ENCODE measurements at places on chromosomes 1 and 21. TPM values are rescaled to one million over a fixed set of nuclear protein-coding genes. Genes with fewer than 3 reads are reported as not detected.

The OR2L2 gene
- total RNA-seq, result not detected

The REN gene
- total RNA-seq, result 0.59 TPM

The C1QC gene
- total RNA-seq, result 800 TPM

DNA sequence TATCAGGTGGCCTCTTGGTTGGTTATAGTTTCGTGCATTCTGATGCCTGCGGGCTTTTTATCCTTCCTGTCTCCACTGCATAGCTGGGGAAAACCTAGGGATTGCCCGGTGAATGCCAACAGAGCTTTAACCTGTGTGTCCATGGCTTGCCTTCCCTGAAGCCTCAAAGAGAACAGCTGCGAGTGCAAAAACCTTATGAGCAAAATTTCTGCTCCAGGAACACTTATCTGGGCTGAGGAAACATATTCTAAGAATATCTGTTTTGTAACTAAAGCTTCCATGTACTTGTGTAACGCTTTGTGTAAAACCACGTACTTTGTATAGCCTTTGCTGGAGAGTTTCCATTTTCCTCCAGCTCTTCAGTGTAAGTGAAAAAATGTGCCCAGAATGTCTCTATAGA lies 7.2 kb downstream of the CNST start:
- no peak for DNase-seq

The NKAIN1 gene
- total RNA-seq, result not detected

DNA sequence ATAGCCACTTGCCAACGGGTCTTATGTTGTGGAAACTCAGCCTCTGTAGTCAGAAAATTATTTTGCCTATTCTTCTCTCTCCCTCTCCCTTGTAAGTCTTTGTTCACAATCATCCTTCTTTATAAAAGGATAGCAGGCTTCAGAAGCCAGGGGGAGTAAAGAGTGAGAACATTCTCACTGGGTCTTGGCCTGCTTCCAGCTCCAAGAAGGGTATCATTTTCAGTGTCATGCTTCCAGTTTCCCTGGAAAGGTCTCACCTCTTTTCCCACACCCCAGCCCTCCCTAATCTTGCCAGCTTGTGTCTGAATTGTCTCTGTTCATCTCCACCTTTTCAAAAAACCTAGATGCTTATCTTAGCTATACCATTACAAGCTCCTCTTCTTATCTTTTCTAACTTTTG lies 346.2 kb upstream of the LRRC7 start:
- DNase-seq, result no peak

- no peak for DNase-seq
These were observed 88.3 kb downstream of the TPR start for GRCh38 chr1:186286615-186287315.

GRCh38 chr1:6484826-6485167 lies 6.7 kb downstream of the PLEKHG5 start:
- DNase-seq, result no peak

The OLIG2 gene
- not detected for total RNA-seq

DNA sequence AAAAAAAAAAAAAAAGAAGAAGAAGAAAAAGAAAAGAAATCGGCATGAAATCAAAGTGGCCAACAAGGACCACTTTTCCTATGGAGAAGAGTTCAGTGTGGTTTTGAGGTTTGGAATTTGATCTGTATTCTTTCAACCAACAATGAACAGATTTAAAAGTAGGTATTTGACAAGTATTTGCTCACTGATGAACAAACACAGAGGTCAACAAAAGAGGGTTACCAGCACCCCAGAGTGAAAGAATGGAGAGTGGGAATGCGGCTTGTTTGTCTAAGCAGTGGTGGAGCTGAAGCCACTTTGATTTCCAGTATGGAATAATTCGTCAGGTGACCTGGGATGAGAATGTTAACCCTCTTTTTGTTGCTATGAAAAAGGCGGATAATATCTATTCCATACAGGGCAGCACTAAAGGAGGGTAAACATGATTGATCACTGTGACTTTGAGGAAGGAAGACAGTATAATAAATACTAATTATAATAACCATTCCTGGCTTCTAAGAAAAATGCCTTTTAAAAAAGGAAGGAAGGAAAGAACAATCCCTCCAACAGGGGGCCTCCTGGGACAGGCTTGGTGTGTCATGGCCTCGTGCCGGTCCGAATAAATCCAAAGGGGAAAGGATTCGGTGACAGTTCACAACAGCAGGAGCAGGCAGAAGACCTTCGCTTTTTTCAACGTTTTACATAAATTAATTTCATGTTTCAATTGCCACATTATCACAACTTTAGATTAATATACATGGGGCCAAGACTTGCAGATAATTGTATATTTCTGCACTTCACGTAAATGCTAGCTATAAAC lies 37.2 kb upstream of the SIM2 start:
- DNase-seq, result no peak

- DNase-seq, result no peak
These were observed 70.8 kb downstream of the TENT5C start for GRCh38 chr1:117676615-117677130.

- DNase-seq, result no peak
These were observed 5.1 kb upstream of the NAV1 start for GRCh38 chr1:201533836-201534235.

- no peak for DNase-seq
These were observed 24.8 kb upstream of the PRDM2 start for GRCh38 chr1:13675151-13675651.

The SPAG17 gene
- 9.9 TPM for total RNA-seq

The GDAP2 gene
- total RNA-seq, result 34.1 TPM

GRCh38 chr1:3501856-3502640 lies 47.6 kb downstream of the ARHGEF16 start:
- peak; percentile 82 for DNase-seq

DNA sequence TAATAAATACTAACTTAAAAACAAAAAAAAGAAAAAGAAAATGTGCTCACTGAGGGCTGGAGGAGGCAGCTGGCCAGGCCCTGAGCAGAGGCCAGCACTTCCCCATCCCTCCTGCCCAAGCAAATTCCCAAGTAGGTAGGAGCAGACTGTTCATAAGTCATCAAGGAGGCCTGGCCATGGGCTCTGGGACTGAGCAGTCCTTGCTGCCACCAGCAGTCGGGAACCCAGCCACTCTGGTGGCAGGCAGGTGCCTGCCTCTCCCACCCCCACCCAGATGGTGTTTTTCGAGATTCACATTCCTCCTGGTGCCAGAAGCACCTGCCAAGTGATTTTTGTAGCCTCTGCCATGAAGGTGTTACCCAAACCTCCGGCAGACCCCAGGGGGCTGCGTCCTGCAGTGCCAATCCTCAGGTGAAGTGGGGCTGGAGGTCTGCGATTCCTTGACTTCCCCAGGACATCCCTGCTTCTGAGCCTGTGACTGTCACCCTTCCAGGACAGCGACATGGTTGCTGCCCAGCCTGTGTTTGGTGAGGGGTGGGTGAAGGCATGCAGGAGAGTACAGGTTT lies 204.2 kb upstream of the TMEM51 start:
- DNase-seq, result no peak

DNA sequence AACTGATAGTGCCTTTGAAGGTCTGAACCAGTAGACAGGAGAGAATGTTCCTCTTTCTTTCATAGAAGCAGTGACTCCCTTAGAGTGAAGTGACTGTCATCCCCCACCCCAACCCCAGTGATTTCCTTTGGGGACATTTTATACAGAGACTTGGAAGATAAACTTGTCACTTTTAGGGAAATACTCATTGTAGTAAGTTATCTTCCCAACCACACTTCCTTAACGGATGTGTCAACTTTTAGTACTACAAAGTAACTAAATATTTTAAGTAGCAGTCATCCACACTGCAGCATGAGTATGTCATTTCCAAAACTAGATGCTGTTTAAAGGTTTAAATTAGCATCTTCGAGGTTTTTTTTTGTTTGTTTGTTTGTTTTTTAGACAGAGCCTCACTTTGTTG lies 13.7 kb downstream of the LRRC8B start:
- no peak for DNase-seq

DNA sequence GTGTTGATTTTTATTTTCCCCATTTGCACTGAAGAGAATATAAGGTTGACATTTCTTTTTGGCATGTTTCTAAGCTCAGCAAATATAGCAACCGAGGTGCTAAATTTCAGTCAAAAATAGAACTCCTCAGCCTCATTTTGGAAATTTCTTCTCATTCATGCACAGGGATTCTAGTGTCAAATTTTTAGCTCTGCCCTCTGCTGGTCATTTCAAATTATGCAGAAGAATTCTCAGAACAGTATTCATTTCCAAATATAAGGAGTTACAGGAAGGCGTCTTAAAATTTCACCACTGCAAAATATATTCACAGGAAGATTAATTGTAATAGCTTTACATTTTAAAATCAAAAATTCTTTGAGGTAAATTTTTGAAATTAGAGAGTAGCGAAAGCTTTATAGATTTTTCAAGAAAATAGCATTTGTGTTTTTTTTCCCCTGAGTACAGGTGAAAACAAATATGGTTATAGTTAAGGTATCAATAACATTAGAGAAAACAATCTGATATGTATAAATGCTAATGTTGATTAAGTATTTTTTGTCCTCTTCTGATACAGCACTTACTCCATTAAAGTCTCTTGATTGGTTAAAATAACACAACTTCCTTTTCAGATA lies 57.9 kb downstream of the FMN2 start:
- DNase-seq, result no peak

DNA sequence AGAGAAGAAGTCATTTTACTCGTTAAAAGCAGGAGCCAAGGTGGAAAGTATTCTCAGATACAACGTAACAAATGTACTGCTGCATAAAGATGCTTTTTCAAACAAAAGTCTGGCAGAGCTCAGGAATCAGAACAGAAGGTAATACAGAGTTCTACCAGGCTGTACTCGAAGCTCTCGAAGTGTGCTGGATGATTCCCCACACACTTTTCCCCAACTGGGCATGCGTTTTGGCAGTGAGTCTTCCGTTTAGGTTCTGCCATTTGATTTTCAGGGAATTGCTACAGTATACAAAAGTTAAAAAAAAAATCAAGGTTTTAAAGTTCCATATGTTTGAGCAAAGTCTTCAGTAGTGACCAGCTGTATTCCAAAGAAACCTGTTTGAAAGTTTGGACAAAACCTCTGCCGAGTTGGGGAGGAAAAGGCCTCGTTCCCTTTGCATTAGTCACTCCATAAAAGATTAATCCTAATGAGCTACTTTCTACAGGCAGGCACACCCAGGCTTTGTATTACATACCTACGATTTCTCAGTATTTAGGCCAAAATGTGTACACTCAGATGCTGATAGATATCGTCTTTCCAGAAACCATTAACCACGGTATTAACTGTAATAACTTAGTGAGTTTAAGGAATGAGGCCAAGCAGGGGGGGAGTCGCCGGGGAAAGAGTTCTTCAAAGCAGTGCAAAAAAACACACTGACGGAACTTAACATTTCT lies 477.1 kb downstream of the LMO4 start:
- DNase-seq, result no peak

The TMEM81 gene
- total RNA-seq, result 4.1 TPM

The RBM11 gene
- total RNA-seq, result 2.6 TPM

DNA sequence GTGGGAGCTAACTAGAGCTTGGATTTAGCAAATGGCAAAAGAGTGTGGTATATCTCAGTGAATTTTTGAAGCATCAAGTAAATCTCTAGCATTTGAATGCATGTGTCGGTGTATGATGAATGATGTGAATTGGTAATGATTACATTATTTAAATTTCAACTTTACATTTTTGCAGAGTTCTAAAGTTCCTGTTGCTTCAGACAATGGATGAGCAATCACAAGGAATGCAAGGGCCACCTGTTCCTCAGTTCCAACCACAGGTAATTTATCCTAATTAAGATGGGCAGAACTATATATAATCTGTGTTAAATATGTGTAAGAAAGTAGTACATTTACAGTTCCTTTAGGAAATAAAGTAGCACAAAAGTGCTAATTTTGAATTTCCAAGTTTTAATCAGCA lies 75.6 kb downstream of the NEK7 start:
- DNase-seq, result no peak

GRCh38 chr1:232952514-232953499 lies 2.4 kb downstream of the NTPCR start:
- no peak for DNase-seq
